Gastrocnemius medialis (tissue), 4 donors: ENCODE measurements at places on chromosomes 1 and 21. TPM values are rescaled to one million over a fixed set of nuclear protein-coding genes. Genes with fewer than 3 reads are reported as not detected.

The CLDN14 gene
- not detected for total RNA-seq

The NLRP3 gene
- total RNA-seq = 0.29 TPM

- H3K27ac ChIP-seq = no peak within 1 kb of the TSS
- H3K4me1 ChIP-seq = no peaks in the 10 kb centered on the region
- no peak within 1 kb of the TSS for H3K4me3 ChIP-seq
- no peak for DNase-seq
- H3K36me3 ChIP-seq = no peaks in the 10 kb centered on the region
- peaks cover 10% of the 10 kb centered on the region for H3K27me3 ChIP-seq
Measured at GRCh38 chr1:21811875-21812305, at the start of gene LDLRAD2. TSS of gene LDLRAD2 (plus strand) at chr1:21812265. CDS start at chr1:21812452, 187 bp downstream.

GRCh38 chr1:201468501-201468843 is 516 bp downstream of the PHLDA3 start:
- H3K36me3 ChIP-seq = no peaks in the 10 kb centered on the region
- peak overlapping the region; percentile 76 for H3K4me3 ChIP-seq
- peak overlapping the region; percentile 92 for H3K27ac ChIP-seq
- peaks cover 28% of the 10 kb centered on the region for H3K4me1 ChIP-seq

DNA sequence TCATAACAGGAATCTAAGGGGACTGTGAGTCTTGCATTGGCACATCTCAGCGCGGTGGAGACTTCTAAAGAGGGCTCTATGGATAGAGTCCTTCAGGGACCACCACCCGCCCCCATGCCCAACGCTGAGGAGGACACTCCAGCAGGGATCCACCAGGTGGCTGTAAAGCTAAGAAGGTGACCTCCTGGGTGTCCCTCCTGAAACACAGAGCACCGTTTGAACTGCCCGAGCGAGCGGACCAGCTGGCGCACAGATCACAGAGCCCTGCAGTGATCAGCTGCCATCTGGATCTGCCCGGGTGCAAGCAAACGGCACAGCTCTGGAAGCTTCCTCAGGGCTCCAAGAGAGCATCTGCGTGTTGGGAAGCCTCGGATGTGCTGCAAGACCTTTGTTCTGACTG is 51.3 kb upstream of the LYST start:
- H3K4me3 ChIP-seq = no peak overlapping the region
- H3K27me3 ChIP-seq = no peaks in the 10 kb centered on the region
- no peak for DNase-seq
- peak overlapping the region; percentile 61 for H3K27ac ChIP-seq
- H3K4me1 ChIP-seq = no peaks in the 10 kb centered on the region
- no peaks in the 10 kb centered on the region for H3K36me3 ChIP-seq
